Fibroblast of villous mesenchyme (primary cell): ENCODE measurements at places on chromosomes 12 and 14. TPM values are rescaled to one million over a fixed set of nuclear protein-coding genes. Genes with fewer than 3 reads are reported as not detected.

GRCh38 chr12:6612247-6612646 is 5.1 kb upstream of the CHD4 start:
- no peak for DNase-seq

DNA sequence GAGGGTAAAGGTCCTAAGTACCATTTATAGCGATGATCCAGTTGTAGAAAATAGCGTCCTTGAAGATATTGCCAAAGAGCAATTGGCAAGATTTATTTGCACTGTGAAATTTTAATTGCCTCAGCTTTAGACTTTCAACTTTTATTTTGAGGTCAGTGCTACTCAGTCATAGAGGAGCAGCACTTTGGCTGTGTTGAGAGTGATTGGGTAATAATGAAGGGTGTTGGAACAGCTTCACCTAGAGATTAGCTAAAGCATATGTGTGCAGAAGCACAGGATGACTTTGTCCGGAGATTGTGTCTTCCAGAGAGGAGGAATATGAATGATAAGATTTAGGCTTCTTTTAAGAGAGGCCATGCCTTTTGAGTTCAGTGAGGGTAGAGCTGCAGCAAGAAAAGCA is 164.8 kb downstream of the NPAS3 start:
- peak; percentile 42 for DNase-seq

DNA sequence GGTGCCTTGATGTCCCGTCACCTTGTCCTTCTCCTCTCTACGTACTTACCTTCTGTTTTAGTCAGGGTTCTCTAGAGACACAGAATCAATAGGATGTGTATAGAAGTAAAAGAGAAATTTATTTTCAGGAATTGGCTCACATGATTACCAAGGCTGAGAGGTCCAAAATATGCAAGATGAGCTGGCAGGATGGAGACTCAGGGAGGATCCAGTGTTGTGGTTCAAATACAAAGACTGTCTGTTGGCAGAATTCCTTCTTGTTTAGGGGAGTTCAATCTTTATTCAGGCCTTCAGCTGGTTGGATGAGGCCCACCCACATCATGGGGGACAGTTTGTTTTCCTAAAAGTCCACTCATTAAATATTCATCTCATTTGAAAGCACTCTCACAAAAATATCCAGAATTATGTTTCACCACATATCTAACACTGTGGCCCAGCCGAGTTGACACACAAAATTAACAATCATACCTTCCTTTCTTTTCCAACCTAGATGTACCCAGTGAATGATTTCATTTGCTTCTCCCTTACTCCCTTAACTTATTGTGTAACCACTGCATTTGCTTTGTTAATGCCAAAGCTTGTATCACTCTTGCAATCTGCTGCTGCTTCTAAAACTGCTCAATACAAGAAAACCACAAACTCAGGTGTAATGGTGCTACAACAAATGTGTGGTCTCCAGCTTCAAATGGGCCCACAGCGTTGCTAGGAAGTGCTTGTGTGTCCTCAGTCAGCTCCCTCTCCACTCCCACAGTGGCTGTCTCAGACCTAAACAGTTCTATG is 195.4 kb upstream of the ARHGAP5 start:
- DNase-seq, result no peak

- DNase-seq, result no peak
Measured at GRCh38 chr14:22778084-22778483, 11.6 kb downstream of the OXA1L start.

- no peak for DNase-seq
Measured at GRCh38 chr12:108205864-108206263, 76.8 kb downstream of the WSCD2 start.

DNA sequence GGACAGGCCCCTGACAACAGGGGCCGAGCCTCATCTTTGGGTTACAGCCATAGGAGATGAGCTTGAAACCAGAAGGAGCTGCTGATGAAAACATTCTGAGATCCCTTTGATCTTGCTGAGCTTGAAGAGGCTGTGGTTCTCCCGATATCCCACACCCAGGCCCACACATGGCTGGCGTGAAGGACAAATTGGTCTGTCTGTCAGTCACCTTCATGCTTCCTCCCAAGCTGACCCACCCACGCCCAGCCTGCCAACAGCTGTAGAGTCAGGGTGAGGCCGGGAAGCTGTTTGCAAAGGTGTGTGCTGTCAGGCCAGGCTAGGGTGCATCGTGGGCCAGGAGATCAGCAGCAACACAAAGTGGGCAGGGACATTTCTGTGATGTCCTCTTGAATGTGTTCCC is 43.2 kb downstream of the FZD10 start:
- no peak for DNase-seq

- no peak for DNase-seq
Measured at GRCh38 chr14:97757491-97757890, 960.3 kb downstream of the VRK1 start.

Gene ZNF384
- total RNA-seq, result 19.4 and 20.3 TPM in 2 replicates

Gene TAS2R42
- not detected in 2 replicates for total RNA-seq
